Panc1 (cell line): ENCODE measurements at places on chromosomes 5 and 9.

- no peak for DNase-seq
These were observed 175.3 kb downstream of the ERCC6L2 start for GRCh38 chr9:96050861-96051155.

GRCh38 chr5:141811287-141812155 lies 66.7 kb downstream of the PCDH1 start:
- no peak for DNase-seq

DNA sequence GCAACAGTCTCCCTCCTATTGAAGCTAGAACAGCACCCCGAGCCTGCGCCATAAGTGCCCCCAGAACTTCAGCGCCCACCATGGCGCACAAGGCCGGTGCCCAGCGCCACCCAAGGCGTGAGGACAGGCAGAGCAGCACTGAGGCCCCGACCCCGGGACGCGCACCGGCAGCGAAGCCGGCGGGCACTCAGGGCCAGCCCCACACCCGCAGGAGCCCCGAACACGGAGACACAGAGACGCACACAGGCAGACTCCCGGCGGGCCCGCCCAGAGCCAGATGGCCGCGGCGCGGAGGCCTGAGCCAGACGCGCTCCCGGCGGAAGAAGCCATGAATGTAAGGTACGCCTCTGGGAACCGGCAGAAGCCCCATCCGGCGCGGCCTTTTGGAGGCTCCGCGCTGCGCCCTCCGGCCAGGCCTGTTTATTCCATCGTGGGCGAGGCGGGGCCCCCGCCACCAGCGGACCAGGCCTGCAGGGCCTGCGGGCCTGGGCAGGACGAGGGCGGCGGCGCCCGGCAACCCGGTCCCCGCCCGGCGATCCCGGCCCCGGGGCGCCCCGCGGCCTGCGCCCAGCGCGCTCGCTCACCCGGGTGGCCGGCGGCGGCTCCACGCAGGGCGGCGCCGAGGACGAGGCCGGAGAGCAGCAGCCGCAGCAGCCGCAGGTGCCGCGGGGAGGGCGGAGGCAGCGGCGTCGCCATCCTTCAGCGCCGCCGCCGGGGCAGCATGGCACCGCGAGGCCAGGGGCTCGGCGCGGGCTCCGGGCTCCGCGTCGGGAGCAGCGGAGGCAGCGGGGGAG lies 486 bp downstream of the NPDC1 start:
- no peak for DNase-seq

- DNase-seq, result no peak
These were observed 71.2 kb upstream of the COX7C start for GRCh38 chr5:86546582-86546981.

DNA sequence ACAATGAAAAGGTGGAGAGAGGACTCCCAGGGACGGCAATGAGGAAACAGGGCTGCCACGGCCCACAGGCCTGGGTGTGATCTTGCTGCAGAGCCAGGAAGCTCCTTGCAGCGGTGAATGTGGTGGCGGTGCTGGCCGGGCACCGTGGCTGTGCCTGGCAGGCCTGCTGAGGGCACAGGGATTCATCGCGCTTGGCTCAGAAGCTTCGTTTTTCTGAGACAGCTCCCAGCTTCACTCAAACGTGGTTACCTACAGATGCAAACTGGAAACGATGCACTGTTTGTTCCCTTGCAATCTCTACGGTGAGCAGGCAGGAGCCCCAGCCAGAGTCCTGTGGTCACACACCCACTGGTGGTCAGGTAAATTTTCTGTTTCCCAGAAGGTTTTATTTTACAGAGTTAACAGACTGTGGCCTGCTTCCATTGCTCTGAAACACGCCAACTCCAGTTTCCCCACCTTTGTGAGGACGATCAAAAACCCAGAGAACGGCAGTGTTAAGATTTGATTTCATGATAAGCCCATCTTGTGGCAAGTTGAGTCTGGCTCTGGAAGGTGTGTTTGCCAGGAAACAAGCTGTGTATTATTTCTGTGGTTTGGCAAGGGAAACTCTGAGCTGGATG lies 183.9 kb downstream of the AUH start:
- no peak for DNase-seq

DNA sequence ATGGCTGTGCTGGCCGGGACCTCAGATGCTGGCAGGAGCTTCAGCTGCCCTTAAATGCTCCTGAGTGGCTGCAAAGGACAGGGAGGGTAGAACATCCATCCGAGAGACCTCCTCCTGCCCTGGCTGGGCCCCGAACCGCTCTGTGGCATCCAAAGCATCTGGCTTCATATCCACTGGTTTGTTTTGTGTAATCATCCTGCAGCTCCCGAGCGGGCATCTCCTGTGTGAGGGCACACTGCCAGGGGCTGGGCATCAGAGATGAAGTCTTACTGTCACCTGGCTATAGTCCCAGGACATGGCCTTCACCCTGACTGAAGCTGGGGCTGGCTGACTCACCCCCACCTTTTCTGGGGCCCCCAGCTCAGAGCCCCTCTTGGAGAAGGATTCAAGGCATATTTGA lies 18.5 kb upstream of the NTNG2 start:
- no peak for DNase-seq

GRCh38 chr5:10892147-10892910 lies 131.3 kb upstream of the DAP start:
- DNase-seq, result no peak

DNA sequence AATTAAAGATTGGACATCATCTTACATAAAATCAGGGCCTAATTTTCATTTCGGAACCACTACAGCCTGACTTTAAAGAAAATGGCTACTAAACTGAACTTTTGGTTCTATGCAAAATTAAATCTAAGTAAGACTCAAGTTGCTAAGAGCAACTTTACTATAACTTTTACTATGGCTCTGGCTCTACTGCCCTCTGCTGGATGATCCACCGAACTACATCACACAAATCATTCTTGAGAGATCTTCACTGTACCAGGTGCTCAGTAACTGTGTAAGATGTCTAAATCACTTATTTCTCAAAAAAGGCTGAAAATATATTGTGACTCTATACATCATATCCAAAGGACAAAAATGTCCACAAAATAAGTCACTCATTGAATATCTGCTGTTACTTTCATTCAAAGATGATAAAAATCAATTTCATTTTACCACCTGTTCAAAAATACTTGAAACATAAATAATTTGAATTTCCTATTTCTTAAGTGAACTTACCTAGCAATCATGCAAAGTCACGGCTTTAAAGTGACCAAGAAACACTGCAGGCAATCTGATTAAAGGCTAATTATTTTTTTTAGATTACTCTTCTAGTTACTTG lies 13.5 kb downstream of the MOCS2 start:
- peak; percentile 73 for DNase-seq

DNA sequence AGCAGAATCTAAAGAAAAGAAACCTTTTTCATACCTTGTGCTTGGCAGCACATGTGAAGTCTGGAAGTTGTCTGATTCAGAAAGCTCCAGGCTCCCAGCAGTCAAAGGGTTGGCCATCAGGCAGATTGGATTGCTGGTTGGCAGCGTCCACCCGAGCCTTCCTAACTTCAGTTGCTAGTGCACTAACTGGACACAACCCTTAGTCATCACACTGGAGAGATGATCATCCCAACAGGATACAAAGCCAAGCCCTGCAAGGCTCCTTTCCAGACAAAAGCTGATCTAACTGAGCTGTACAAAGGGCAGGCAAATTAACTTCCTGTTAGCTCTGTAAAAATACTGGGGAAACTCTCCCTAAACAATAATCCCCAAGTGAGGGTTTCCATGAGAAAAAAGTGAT lies 185.6 kb downstream of the SNX18 start:
- no peak for DNase-seq

GRCh38 chr5:96742538-96742937 lies 65.2 kb downstream of the ERAP1 start:
- DNase-seq, result no peak

GRCh38 chr9:35691334-35691650 lies 1.6 kb upstream of the TPM2 start:
- DNase-seq, result no peak

GRCh38 chr5:137016783-137017324 lies 482.3 kb downstream of the SPOCK1 start:
- no peak for DNase-seq

GRCh38 chr5:150302301-150303069 lies at the start of gene ARSI:
ARSI (minus strand) TSS chr5:150302905; CDS start chr5:150302373, 532 bp downstream.
- no peak for DNase-seq

DNA sequence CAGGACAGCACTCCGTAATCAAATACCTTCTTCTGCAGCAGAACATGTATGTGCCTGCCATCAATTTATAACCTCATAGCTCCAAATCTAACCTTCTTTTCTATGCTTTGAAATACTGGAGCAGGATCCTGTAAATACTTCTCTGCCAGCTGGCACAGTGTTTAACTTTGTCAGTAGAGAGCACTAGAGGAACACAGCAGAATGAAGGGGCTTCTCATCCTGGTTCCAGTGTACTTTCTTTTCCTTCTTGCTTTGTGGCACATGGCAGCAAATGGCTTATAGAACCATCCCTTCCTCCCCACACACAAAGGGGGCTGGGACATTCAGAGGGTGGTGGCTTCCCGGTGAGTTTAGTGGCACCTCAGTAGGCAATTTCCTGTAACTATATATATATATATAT lies 3.8 kb upstream of the FBXW11 start:
- DNase-seq, result no peak

DNA sequence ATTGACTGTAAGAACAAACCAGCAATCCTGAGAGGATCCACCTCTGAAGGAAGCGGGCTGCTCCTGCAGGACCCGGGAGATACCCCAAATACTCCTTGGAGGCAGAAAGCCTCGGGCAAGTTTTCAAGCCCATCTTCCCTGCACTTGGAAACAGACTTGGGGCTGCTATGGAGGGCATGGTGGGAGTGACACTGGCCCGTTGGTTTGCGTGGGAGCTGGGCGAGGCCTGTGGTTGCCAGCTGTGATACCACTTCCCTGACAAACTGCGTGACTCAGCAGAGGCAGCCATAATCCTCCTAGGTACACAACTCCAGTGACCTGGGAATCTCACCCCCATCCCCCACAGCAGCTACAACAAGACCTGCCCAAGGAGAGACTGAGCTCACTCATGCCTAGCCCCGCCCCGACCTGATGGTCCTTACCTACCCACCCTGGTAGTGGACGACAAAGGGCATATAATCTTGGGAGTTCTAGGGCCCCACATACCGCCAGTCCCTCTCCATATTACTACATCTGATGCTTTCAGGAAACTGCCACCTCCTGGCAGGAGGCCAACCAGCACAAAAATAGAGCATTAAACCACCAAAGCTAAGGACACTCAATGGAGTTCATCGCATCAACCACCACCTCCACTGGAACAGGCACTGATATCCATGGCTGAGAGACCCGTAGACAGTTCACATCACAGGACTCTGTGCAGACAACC lies 38.1 kb upstream of the VLDLR start:
- no peak for DNase-seq

DNA sequence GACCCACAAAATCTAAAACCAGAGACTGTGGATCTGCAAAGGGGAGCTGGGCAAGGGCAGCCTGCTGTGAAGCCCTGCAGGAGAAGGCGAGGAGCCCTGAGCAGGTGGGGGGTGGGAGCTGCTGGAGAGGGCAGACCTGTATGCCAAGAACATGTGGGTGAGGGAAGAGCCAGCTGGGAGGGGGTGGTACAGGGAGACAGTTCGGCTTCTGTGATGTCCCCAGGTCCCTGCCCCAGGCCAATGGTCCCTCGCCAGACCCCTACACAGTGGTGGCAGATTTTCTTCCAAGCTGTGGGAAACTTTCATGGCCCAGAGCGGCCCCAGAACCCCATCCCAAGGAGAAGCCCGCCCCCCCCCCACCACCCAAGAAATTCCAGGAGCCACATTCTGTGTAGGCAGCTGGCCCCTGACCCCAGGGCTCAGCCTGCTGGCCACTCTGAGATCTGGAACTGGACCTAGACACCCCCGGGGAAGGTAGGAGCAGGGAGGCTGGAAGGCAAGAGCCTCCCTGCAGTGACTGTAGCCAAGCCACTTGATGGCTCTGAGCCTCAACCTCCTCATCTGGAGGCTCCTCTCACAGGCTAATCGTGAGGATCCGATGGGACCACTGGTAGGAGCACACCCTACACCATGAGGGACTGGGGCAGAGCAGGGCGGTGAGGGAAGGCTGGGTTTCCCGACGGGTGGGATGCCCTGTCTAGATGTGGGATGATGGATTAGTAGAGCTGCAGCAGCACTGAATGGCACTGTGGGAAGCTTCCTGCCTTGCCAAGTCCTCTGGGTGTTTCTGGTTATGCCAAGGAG lies 22.6 kb upstream of the CSF1R start:
- DNase-seq, result no peak

GRCh38 chr9:118578467-118578866 lies 790.8 kb downstream of the BRINP1 start:
- DNase-seq, result no peak
